ENCODE measurements at places on chromosomes 2 and 18.

DNA sequence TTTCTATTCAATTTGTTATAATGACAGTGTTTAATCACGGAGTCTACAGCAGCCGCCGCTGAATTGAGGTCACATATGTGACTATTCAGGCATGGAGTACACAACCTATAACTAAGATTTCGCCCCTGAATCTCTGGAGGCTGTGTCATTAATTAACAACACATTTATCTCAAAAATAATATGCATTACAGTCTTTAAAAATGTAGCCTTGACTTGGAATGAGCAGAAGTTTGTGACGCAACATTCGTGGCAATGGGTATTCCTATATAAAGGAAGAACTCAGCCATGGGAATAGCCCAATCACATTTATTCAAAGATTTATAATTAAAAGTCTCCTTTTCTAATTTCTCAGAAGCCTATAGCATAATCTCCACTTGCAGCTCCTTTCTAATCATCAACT lies 60.6 kb upstream of the LYPD1 start:
- DNase-seq = no peak

GRCh38 chr2:190044866-190045265 lies 17.7 kb downstream of the MSTN start:
- DNase-seq = no peak

GRCh38 chr18:49988101-49988500 lies 174.8 kb upstream of the ACAA2 start:
- no peak for DNase-seq

DNA sequence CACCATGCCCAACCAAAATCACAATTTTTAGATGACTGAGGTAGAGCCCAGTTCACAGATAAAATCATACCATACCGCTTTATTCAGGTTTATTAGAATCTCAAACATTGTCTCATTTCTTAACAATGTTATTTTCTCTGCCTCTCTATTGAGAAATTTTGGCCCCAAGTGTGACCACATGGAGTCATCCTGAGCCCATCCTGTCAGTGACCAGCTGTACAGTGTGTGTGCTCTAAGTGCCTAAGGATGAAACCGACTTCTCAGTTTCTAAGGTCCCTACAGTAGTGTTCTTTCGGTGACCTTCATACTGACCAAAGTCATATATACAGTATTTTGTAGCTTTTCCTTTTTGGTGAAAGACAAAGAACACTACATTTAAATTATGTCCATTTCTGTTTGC lies 123.7 kb upstream of the MSTN start:
- no peak for DNase-seq

- no peak for DNase-seq
These were observed 18.0 kb downstream of the MARCHF4 start for GRCh38 chr2:216354306-216354705.

DNA sequence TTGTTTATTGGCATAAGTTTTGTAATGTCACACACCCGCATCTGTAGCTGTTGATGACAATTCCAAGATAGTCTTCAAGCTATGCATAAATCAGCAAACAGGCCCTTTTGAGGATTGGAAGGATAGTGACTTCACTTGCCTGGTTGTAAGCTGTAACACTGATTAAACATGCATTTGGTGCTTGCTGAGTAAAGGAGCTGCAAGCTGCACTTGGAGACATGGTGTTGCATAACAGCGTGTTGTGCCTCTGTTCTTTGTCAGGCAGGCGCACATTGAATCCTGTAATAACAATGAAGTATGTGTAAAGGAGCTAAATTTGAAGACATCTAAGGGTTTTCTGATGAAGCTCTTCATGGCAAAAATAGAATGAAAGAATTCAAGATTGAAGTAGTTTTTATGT lies 68.7 kb upstream of the TTC27 start:
- no peak for DNase-seq

DNA sequence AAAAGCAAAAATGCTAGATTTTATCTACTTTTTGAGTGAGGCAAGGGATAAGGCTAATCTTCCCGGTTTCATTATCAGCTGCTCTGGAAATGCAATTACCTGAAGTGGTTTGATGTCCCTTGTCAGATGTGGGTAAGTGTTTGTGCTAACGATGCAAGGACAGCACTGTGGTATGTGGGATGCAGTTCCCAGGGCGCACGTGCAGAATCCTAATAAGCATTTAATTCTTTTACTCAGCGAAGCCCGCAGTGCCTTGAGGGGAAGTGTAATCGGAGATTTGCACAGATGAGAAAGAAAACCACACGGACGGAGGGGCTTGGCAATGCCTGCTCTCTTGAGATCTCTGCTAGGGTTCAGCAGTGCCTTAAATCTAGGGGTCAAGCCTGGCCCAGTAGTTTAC lies 108.5 kb upstream of the LYPD6 start:
- DNase-seq = no peak

DNA sequence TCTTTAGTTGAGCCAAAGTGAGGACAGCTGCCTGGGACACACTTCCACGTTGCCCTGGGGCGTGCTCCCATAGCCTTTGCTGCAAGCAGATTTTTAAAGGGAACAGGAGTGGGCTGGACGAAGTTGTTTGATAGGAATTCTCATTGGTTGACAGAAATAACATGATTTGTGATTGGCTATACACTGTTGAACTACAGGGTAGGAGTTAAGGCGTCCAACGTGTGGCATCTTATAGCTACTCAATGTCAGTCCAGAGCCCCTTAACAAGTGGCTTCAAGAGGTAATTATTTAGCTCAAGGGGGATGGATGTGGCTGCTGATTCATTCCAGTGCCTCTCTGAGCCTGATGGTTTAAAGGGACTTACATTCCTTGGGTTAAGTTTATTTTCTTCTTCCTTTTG lies 65.5 kb downstream of the ACAA2 start:
- DNase-seq = no peak

DNA sequence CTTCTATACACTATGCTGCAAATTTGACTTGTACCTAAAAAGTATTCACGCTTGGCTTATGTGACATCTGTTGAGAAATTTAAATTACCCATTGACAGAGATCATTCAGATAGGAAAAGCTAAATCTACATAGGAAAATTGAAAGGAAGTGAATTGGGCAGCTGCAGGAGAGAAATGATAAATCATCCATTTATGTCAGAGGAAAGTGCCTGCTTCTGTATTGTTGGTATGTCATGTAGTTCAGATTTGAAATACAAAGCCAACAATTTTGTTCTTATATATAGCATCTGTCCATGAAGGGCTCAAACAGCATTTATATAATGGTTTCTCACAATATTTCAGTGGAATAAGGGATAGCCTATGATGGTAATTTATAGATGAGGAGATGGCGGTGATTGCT lies 17.6 kb downstream of the LINC00305 start:
- DNase-seq = no peak

DNA sequence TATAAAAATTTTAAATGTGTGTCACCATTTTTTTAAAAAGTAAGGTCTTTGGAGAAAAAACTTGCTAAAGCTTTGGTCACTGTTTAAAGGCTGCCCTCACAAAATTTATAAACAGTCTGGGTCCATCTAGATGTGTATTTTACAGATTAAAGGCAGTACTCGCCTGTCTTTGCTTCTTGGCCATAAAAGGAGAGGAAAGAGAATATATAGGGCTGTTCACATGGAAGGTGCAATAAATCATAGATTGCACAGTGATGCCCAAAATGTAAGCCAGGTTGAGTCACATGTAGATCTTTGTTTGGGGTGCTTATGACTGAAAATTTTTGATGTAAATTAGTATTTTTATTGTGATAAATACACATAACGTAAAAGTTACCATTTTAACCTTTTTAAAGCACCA lies 55.6 kb downstream of the MTCL1 start:
- DNase-seq = no peak

DNA sequence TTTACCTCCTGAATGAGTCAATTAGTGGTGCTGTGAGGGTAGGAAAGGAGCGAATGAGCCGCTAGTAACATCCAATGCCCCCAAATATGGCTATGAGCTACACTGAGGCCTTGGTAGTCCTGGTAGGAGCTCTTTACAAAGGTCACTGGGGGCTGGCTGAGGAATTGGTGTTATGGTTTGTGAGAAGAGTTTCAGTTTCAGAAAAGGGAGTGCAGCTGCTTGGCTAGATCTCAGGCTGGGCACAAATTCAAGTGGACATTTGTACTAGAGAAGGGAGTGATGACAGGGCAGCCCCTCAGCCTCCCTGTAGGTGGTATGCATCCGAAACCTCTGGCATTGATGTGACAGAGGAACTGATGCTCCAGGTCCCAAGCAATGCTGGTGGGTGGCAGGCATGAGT lies 13.9 kb upstream of the PAIP2B start:
- DNase-seq = no peak

DNA sequence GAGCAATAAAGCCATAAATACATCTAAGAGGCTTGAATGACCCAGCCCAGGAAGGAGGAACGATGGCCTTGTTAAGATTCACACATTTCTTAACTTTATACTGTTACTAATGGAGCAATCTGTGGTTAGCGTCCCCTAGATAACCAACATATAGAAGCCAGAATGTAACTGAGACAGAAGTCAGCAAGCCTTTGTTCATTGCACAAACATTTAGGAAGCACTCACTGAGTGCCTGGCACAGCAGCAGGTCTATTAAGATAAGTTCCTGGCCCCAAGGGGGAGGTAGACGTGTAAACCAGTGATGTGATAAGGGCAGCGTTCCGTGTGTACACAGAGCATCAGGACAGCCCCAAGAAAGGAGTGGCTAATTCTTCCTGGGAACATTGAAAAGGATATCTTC lies 63.6 kb upstream of the ATL2 start:
- no peak for DNase-seq

DNA sequence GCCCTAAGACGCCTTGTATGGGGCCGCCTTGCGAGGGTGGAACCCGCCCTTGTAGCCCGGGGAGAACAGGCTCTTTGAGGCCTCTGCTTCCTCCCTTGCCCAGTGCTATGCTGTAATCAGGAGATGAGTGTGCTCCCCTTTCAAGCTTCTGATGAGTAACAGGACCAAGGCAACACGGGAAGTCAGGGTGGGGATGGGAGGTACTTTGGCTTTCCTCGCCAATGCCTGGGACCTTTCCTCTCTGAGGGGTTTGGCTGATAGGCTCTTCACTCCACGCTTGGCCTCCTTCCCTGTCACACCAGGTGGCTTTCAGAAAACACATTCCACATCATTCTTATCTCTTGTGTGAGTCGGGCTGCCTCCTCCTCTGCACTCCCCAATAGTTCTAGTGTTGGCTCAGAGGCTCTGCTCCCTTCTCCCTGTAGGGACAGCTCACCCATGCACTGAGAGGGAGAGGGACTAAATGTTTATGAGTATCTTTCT lies 223.7 kb upstream of the TRIB2 start:
- DNase-seq = peak; percentile 19

- DNase-seq = no peak
These were observed 246.4 kb upstream of the RAB6C start for GRCh38 chr2:129733041-129733440.

DNA sequence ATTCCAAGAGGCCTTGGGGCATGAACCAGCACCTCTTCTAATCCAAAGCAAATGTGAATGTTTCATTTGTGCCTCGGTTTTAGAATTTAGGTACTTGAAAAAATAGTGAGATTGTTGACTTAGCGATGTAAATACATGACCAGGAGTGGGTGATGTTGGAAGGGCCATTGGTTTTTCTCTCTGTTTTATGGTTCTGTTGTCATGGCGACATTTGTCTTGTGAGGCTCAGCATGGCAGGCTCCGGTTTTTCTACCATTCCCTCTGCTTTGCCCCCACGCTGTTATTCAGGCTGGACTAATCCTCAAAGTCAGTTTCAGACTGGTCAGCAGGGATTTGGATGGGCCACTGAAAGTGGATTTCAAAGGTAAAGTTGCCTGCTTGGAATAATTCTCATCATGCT lies 255.4 kb downstream of the ALPK2 start:
- DNase-seq = no peak

- DNase-seq = no peak
These were observed 775.5 kb downstream of the RNF144A start for GRCh38 chr2:7692657-7693161.

- DNase-seq = no peak
These were observed 20.5 kb upstream of the BCL2L11 start for GRCh38 chr2:111100087-111100764.

DNA sequence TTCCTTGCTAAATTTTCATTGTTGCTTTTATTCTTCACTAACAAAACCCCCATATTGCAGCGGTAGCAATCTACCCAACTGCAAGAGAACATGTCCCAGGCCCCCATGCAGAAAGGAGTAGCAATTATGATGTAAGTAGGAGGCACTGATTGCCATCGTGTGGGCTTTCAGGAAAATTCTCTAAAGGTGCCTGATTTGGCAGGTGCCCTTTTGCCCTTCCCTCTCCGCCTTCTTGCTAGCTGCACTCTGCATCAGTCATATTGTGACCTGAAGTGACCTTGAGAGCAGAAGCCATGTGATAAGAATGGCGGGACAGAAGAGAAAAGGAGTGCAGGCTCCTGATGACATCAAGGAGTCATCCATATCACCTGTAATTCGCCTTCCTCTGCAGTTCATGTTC lies 112.1 kb downstream of the NCKAP5 start:
- no peak for DNase-seq

DNA sequence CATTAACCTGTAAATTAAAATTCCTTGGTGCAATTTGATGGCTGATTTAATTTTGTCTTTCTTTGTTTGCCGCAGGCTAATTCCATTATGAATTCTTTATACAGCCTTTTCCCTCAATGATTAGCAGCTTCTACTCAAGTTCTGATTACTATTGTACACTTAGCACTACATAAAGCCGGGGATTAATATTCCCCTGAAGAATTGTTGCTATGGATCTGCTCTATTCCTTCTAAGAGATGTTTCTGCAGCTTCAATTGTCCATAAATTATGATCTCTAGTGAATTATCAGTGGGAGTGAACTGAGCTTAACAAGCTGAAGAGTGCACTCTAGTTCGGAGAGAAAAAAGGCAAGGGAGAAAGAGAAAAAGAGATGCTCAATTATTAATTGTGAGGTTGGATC lies 433.7 kb upstream of the SPRED2 start:
- no peak for DNase-seq

DNA sequence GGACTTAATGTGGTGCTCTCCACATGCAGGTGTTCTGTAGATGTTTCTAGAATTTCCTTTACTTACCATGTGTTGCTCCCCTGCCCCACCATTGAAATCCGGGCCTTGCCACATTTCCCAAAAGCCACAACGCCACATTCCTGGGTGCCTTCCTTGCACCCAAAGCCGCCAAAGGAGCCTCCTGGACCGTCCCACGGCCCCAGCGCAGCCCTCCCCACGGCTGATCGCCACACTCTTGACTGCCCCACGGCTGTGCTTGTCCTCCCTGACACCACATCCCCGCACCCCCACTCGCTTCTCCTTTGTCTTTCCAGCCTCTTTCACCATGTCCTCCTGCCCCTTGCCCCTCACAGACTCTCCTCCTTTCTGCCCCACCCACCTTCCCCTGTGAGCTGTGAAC lies 40.2 kb upstream of the CHMP1B start:
- DNase-seq = no peak

GRCh38 chr2:42984617-42985016 lies 192.2 kb upstream of the HAAO start:
- DNase-seq = no peak

- no peak for DNase-seq
These were observed 481.8 kb downstream of the DLGAP1 start for GRCh38 chr18:3973191-3973850.

GRCh38 chr2:207868855-207869596 lies 99.3 kb upstream of the FZD5 start:
- DNase-seq = no peak

GRCh38 chr2:201648-202433 lies 62.0 kb downstream of the SH3YL1 start:
- no peak for DNase-seq

Data from stimulated activated CD4-positive, alpha-beta T cell treated with anti-CD3 and anti-CD28 coated beads, TNF-alpha, amount 100 ng/mL, for 48 hours (primary cell).